ENCODE measurements at places on chromosomes 1 and 21.

DNA sequence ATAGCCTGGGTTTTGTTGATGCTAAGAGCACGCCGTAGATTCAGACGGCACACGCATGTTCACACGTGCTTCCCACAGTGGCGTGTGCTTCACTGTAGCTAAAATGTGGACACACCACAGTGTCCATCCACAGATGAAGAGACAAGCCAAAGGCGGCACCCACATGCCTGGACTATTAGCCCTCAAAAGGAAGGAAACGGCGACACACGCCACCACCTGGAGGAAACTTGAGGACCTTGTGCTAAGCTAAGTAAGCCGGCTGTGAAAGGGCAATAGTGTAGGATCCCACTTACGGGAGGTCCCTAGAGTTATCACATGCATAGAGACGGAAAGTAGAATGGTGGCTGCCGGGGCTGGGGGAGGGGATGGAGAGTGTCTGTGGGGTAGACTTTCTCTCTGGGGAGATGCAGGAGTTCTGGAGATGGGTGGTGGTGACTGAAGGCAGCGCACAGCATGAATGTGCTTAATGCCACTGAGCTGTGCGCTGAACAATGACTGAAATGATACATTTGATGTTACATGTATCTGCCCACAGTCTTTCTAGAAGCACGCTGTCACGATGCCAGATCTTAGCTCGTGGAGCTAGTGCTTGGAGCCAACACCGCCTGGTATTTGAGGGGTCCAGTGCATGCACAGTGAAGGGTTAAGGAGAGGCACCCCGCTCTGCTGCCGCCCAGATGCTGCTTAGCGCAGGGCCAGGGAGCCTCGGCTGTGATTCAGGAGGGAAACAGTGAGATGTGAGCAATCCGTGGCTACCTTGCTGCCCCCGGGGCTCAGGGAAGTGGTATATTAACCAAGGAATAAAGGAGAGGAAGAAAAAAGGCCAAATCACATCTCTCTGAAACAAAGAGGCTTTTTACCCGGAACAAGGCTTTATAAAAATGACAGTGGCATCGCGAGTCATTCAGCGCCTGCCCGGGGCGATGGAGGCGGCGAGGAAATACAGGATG, 103.7 kb downstream of the PRDM16 start:
- DNase-seq = no peak

- DNase-seq = no peak
These were observed 44.5 kb downstream of the PKP1 start for GRCh38 chr1:201327687-201328240.

- DNase-seq = no peak
These were observed 506 bp downstream of the C1orf50 start for GRCh38 chr1:42767510-42768000.

- DNase-seq = no peak
These were observed 51.5 kb downstream of the TOMM20 start for GRCh38 chr1:235077163-235077540.

DNA sequence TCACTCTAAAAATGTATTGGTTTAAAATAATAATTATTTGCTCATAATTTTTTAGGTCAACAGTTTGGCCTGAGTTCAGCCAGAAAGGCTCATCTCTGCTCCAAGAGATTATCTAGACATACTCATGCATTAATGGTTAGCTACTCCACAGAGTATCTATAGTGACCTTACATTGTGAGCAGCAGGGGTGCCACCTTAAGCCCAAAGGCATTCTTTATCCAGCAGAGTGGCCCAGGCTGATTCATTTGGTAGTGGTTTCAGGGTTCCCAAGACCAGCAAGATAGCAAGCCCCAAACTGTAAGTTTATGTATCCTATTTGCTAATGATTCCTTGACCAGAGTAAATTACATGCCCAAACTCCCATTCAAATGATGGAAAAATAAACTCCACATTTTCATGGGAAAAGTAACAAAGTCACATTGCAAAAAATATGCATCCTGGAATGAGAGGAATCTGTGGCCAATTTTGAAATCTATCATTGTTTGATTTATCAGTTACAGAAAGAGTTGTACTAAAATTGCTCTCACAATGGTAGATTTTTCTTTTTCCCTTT, 182.6 kb upstream of the KCNK2 start:
- DNase-seq = no peak

DNA sequence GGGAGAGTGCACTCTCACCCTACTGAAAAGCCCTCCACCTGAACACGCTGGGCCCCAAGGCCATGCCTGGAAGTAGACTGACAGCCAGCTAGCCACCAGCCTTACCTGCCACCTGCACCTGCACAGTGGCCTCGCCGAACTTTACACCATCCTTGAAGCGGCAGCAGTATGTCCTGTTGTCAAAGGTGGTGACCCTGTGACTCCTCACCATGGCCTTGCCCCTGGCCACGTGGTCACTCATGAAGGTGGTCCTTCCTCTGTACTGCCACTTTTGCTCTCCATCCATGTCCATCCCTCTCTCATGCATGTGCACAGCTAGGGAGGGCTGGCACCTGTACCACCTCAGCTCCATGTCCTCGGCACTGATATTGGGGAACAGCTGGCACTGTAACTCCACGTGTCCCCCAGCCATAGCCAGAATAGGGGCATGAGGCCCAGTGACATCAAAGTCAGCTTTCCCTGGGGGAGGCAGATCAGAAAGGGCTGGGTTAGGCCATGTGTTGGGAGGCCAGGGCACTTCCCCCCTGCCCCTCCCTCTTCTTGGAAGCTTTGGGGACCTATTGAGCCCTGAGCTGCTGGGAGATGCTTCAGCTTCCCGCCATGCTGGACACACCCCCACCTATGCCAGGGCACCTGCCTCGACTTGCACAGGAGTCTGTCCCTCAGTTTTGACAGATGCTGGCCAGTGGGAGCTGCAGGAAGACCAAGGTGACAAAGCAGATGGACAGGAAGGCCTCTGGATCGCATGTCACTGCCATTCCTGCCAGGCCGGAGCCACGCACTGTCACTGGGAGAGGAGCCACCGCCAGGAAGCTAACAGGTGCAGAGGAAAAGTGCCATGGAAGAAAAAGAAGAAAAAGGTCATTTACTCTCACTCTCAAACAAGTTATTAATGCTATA, 24.6 kb downstream of the RNF187 start:
- no peak for DNase-seq

GRCh38 chr1:60894130-60894529, 188.2 kb upstream of the NFIA start:
- no peak for DNase-seq

Data from activated T-cell treated with anti-CD3 and anti-CD28 coated beads, Interleukin-2, amount 50 U/mL, for 1 hour (primary cell).